ACHN (cell line): ENCODE measurements at places on chromosomes 16 and 17.

DNA sequence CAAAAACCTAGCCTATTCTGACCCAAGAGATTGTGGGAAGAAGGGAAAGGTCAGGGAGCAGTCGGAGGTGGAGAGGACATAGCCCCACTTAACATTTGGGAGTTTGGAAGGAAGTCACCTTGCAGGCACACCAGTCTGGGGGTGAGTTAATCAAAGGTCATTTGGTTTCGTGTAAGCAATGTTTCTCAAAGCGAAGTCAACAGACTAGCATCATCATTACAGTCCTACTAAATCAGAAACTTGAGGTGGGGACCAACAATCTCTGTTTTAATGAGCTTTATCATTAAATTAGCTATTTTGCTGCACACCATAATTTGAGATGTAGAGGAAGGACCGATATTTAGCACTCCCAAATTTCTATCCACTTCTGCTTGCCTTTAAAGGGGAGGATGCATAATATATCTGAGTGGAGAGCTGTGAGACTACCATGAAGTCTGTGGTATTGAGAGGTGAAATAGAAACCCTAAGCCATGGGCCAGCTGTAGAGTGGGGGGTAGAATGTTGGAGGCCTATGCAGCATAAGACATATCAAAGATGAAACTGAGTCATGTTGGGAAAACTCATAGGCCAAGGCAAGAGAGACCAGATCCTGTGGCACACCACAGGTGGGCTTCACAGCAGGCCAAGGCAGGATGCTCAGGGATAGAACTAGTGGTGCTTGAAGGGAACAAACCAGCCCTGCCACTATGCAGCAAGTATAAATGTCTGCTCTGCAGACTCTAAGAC lies 141.7 kb upstream of the ANKFN1 start:
- no peak for DNase-seq

GRCh38 chr16:23852794-23853562 lies 17.2 kb downstream of the PRKCB start:
- no peak for DNase-seq

- peak; percentile 85 for DNase-seq
Observed at GRCh38 chr17:76501018-76501826, at the start of gene RHBDF2. RHBDF2 (minus strand) TSS chr17:76501423; CDS start chr17:76481524, 19,899 bp downstream.

DNA sequence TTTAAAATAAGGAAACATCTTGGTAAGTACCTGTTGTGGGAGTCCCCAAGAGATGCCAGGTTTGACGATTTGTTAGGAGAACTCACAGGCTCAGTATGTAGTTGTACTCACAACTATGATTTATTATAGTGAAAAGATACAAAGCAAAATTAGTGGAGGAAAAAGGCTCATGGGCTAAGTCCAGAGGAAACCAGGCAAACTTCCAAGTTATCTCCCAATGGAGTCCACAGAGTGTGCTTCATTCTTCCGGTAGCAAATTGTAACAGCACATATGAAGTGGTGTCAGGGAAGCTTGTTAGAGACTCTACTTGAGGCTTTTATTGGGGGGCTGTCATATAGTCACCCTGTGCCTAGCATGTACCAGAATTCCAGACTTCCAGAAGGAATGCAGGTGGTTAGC lies 2.3 kb downstream of the DDX19A start:
- DNase-seq, result no peak
